H4 (cell line): ENCODE measurements at places on chromosomes 12 and 14. TPM values are rescaled to one million over a fixed set of nuclear protein-coding genes. Genes with fewer than 3 reads are reported as not detected.

- DNase-seq: no peak
Measured at GRCh38 chr14:32682214-32682613, 256.5 kb upstream of the NPAS3 start.

EXOC3L4 gene
- not detected in 2 replicates for total RNA-seq

ANKS1B gene
- 1.8 TPM in 1 of 2 replicates, not detected in the other for total RNA-seq

- peak; percentile 36 for DNase-seq
Measured at GRCh38 chr14:50666772-50667683, 1.1 kb downstream of the SAV1 start.

PLEKHD1 gene
- total RNA-seq: 0.23 TPM in 1 of 2 replicates, not detected in the other
